ENCODE measurements at places on chromosomes 3 and 15. TPM values are rescaled to one million over a fixed set of nuclear protein-coding genes. Genes with fewer than 3 reads are reported as not detected.

The IQCF5 gene
- total RNA-seq, result not detected

The ROBO2 gene
- total RNA-seq, result 82.4 TPM

The DGKG gene
- total RNA-seq, result 0.38 TPM

The DVL3 gene
- 159 TPM for total RNA-seq

GRCh38 chr15:73389539-73389938, 20.8 kb upstream of the HCN4 start:
- H3K27ac ChIP-seq, result peak overlapping the region; percentile 78
- peaks cover 22% of the 10 kb centered on the region for H3K27me3 ChIP-seq
- no peaks in the 10 kb centered on the region for H3K36me3 ChIP-seq
- peaks cover 28% of the 10 kb centered on the region for H3K4me1 ChIP-seq

GRCh38 chr15:62307551-62307950, 142.5 kb upstream of the C2CD4B start:
- no peak overlapping the region for H3K4me3 ChIP-seq
- peaks cover 6% of the 10 kb centered on the region for H3K4me1 ChIP-seq
- DNase-seq, result no peak

DNA sequence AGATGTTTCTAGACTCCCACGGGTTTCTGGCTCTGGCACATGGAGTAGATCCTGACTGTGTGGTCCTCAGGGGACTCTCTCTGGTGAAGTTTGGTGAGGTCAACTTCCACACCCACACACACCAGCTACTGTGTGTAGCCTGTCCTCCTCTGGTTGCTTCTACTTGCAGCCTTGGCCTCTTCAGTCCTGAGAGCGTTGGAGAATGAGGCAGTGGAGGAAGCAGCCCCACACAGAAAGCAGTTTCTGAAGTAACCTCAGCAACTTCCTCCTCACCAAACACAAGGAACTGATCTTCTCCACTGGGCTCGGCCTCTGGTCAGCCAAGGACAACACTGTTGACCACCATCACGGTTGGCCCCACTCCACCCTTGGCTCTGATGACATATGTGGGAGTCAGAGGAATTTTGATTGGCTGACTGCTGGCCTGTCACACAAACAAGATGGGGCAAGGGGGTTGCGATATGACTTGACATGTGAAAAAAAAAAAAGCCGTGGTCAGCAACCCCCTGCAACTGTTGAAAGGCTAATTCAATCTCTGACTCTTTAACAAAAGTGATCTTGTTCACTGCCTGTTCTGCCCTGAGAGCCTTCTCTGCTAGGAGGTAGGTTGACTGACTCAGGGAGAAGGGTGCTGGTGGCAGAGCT, 19.6 kb downstream of the CD86 start:
- no peak for DNase-seq
- no peak overlapping the region for H3K27ac ChIP-seq
- H3K4me1 ChIP-seq, result no peaks in the 10 kb centered on the region
- H3K4me3 ChIP-seq, result no peak overlapping the region
- peaks cover 5% of the 10 kb centered on the region for H3K27me3 ChIP-seq
- H3K36me3 ChIP-seq, result no peaks in the 10 kb centered on the region

- H3K27me3 ChIP-seq, result peaks cover 11% of the 10 kb centered on the region
- H3K36me3 ChIP-seq, result no peaks in the 10 kb centered on the region
- H3K4me3 ChIP-seq, result no peak overlapping the region
- no peak overlapping the region for H3K27ac ChIP-seq
- peaks cover 10% of the 10 kb centered on the region for H3K4me1 ChIP-seq
These were observed 46.2 kb downstream of the CRTAP start for GRCh38 chr3:33159981-33160380.

DNA sequence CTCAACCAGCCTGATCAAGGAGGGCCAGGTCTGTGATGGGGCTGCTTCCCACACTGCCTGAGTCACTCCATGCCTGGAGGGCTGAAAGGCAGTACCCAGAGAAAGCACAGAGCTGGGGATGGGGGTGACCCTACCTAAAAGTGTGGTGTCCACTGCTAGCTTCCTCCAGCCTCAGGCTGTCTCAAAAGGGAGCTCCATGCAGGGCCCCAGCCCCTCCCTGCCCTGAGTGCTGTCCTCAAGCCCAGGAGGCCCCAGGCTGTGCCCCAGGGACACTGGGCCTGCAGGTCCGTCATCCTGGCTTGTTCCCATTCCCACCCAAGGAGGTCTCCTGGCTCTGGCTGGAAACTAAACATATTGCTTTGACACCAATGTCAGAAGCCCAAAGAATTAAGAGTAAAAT, 56.8 kb downstream of the ZNF445 start:
- no peak overlapping the region for H3K27ac ChIP-seq
- no peaks in the 10 kb centered on the region for H3K36me3 ChIP-seq
- H3K4me1 ChIP-seq, result no peaks in the 10 kb centered on the region
- no peak for DNase-seq

DNA sequence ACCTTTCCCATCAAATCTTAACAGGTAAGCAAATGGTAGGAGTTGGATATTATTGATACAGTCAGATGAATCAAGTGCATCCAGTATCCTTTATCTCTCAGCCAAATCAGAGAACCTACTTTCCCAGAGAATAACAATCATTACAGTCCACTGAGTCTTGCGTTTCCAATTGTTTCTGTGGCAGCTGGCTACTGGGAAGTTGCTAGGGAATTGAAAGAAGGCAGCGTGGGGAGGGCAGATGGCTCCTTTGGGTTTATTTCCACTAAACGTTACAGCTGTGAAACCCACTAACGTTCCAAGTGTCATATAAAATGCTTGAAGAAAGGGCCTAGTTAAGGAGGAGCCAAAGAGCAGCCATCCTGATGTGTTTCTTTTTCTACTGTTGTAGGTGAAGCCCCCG, 78.4 kb downstream of the WDR72 start:
- no peaks in the 10 kb centered on the region for H3K4me1 ChIP-seq
- DNase-seq, result no peak
- H3K4me3 ChIP-seq, result no peak overlapping the region
- no peaks in the 10 kb centered on the region for H3K27me3 ChIP-seq
- no peaks in the 10 kb centered on the region for H3K36me3 ChIP-seq

- no peak for DNase-seq
- H3K4me1 ChIP-seq, result no peaks in the 10 kb centered on the region
- peaks cover 21% of the 10 kb centered on the region for H3K36me3 ChIP-seq
These were observed 78.5 kb downstream of the TRANK1 start for GRCh38 chr3:36866368-36866767.

GRCh38 chr15:32736701-32737061, 18.9 kb downstream of the GREM1 start:
- H3K27ac ChIP-seq, result no peak overlapping the region
- peaks cover 52% of the 10 kb centered on the region for H3K27me3 ChIP-seq
- no peak overlapping the region for H3K4me3 ChIP-seq
- H3K4me1 ChIP-seq, result no peaks in the 10 kb centered on the region

- H3K27me3 ChIP-seq, result peaks cover 2% of the 10 kb centered on the region
- H3K27ac ChIP-seq, result no peak overlapping the region
- no peak overlapping the region for H3K4me3 ChIP-seq
- no peaks in the 10 kb centered on the region for H3K4me1 ChIP-seq
- no peak for DNase-seq
These were observed 257.2 kb upstream of the SOX2 start for GRCh38 chr3:181454451-181455027.

GRCh38 chr3:102237838-102238237, 197.0 kb upstream of the ZPLD1 start:
- no peak overlapping the region for H3K4me3 ChIP-seq
- no peaks in the 10 kb centered on the region for H3K36me3 ChIP-seq

DNA sequence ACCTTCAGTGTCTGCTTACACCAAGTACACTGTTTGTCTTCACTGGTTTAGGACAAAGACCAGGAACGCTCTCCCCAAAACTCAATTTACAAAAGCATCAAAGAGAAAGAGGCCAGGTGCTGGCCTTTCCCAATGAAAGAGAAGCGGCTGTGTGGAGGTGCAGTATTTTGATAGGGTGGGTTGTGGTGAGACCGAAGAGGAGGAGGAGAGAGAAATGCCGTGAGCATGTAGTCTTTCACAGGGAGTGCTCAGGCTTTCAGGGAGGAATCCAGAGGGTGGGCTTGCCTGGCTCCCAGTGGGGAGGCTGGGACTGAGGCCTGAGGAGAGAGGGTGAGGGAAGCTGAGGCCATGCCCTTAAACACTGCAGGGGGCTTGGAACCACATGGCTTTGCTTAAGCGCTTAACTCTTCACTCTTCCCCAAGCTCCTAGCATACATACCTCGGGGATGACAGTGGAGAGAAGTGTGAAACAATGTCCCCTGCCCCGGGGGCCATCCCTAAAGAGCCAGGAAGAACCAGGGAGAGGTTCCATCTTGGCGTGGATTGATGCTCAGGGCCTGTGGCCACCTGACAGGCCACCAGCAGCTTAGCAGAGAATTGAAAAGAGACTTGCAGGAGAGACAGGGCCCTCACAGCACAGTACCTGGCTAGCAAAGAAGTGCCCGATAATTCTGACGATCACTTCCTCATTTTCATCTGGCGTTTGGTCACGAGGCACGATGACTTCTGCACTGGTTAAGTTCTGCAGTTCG, 60.5 kb downstream of the SENP2 start:
- DNase-seq, result no peak
- H3K4me1 ChIP-seq, result no peaks in the 10 kb centered on the region
- H3K36me3 ChIP-seq, result peaks cover 43% of the 10 kb centered on the region
- no peaks in the 10 kb centered on the region for H3K27me3 ChIP-seq
- peak overlapping the region; percentile 9 for H3K27ac ChIP-seq

- DNase-seq, result no peak
- H3K4me1 ChIP-seq, result peaks cover 55% of the 10 kb centered on the region
- peaks cover 15% of the 10 kb centered on the region for H3K27me3 ChIP-seq
- H3K4me3 ChIP-seq, result peak overlapping the region; percentile 87
- peak overlapping the region; percentile 93 for H3K27ac ChIP-seq
These were observed 3.8 kb downstream of the FAM43A start for GRCh38 chr3:194689493-194689944.

- peaks cover 1% of the 10 kb centered on the region for H3K27me3 ChIP-seq
- no peaks in the 10 kb centered on the region for H3K36me3 ChIP-seq
- H3K4me1 ChIP-seq, result no peaks in the 10 kb centered on the region
These were observed 28.2 kb upstream of the KCNMB3 start for GRCh38 chr3:179278932-179279693.

DNA sequence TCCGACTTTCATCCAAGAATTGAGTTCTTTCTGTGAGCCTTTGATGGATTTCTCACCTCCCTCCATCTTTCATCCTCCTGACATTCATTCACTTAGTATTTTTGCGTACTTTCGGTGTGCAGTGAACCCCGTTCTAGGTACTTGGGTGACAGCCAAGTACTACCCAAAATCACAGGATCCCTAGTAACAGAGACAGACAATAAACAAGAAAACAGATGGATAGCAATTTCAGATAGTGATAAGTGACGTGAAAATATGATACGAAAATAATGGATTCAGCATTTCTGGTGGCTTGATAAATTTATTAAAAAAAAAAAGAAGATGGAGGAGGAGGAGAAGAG, 264 bp upstream of the CMTM6 start:
- peaks cover 36% of the 10 kb centered on the region for H3K4me1 ChIP-seq
- peak overlapping the region; percentile 96 for H3K27ac ChIP-seq
- peak overlapping the region; percentile 97 for H3K4me3 ChIP-seq
- peaks cover 2% of the 10 kb centered on the region for H3K36me3 ChIP-seq

- no peaks in the 10 kb centered on the region for H3K4me1 ChIP-seq
- no peak overlapping the region for H3K4me3 ChIP-seq
- no peak for DNase-seq
- H3K27me3 ChIP-seq, result no peaks in the 10 kb centered on the region
These were observed 57.8 kb downstream of the MAP3K13 start for GRCh38 chr3:185420762-185421161.

- H3K4me3 ChIP-seq, result no peak overlapping the region
- peaks cover 41% of the 10 kb centered on the region for H3K27me3 ChIP-seq
- no peaks in the 10 kb centered on the region for H3K36me3 ChIP-seq
- DNase-seq, result no peak
- peaks cover 13% of the 10 kb centered on the region for H3K4me1 ChIP-seq
These were observed 139.9 kb downstream of the ALDH1A2 start for GRCh38 chr15:57925650-57926049.

DNA sequence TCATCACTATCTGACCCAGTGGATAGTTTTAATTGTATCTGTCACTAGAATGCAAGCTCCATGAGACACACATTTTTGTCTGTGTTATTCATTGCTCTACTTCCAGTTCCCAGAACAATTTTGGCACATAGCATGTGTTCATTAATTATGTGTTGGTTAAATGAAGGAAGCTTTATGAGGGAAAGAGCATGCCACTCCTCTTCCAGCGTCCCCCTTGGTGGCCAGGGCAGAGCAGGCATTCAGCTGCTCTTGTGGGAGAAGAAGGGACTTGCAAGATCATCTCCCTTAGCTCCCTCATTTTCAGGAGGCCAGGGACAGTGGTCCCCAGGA, 489 bp upstream of the GALNT15 start:
- no peak overlapping the region for H3K27ac ChIP-seq
- H3K4me3 ChIP-seq, result no peak overlapping the region
- peaks cover 50% of the 10 kb centered on the region for H3K27me3 ChIP-seq
- H3K36me3 ChIP-seq, result no peaks in the 10 kb centered on the region
- peaks cover 6% of the 10 kb centered on the region for H3K4me1 ChIP-seq

- H3K27ac ChIP-seq, result no peak overlapping the region
- no peaks in the 10 kb centered on the region for H3K36me3 ChIP-seq
- H3K4me3 ChIP-seq, result no peak overlapping the region
- DNase-seq, result no peak
- peaks cover 22% of the 10 kb centered on the region for H3K27me3 ChIP-seq
These were observed 33.5 kb downstream of the TUSC7 start for GRCh38 chr3:116743062-116743461.

GRCh38 chr3:122055215-122055614, at the start of gene CD86:
Gene CD86 (plus strand): TSS chr3:122055362. CDS start chr3:122055490, 128 bp downstream.
- H3K4me3 ChIP-seq, result no peak within 1 kb of the TSS
- no peaks in the 10 kb centered on the region for H3K4me1 ChIP-seq
- H3K36me3 ChIP-seq, result no peaks in the 10 kb centered on the region
- DNase-seq, result no peak
- H3K27ac ChIP-seq, result no peak within 1 kb of the TSS

- peak overlapping the region; percentile 92 for H3K27ac ChIP-seq
- H3K36me3 ChIP-seq, result no peaks in the 10 kb centered on the region
- peak; percentile 34 for DNase-seq
- H3K27me3 ChIP-seq, result peaks cover 4% of the 10 kb centered on the region
- H3K4me1 ChIP-seq, result peaks cover 15% of the 10 kb centered on the region
These were observed 225.9 kb upstream of the C2CD4B start for GRCh38 chr15:62390791-62391640.

- H3K36me3 ChIP-seq, result peaks cover 3% of the 10 kb centered on the region
- H3K4me1 ChIP-seq, result no peaks in the 10 kb centered on the region
- no peak overlapping the region for H3K27ac ChIP-seq
- H3K4me3 ChIP-seq, result no peak overlapping the region
- no peak for DNase-seq
These were observed 958.8 kb downstream of the DIPK2A start for GRCh38 chr3:144930431-144930830.

DNA sequence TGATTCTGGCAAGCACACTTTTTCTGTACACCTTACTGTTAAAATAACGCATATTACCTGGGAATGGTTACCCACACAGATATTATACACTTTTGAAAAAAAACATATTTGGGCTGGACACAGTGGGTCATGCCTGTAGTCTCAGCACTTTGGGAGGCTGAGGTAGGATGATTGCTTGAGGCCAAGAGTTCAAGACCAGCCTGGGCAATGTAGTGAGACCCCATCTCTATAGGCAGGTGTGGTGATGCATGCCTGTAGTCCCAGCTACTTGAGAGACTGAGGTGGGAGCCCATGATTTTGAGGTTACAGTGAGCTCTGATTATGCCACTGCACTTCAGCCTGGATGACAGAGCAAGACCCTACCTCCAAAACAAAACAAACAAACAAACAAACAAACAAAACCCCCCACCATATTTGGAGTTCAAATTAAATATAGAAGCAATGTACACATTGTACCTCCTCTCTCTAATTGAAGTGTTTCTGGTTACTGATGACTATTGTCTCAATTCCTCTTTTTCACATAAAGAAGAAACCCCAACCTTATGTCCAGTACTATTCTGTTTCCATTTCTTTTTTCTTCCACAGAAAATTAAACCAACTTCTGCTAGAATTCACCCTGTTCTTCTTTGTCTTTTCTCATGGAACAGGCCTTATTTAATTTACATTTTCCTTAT, 152.6 kb upstream of the UMPS start:
- no peaks in the 10 kb centered on the region for H3K36me3 ChIP-seq
- no peaks in the 10 kb centered on the region for H3K27me3 ChIP-seq
- no peak for DNase-seq
- peaks cover 20% of the 10 kb centered on the region for H3K4me1 ChIP-seq
- H3K27ac ChIP-seq, result no peak overlapping the region

All from mesothelial cell of epicardium (in vitro differentiated cells).